Activated T-cell treated with anti-CD3 and anti-CD28 coated beads for 1 hour (primary cell): ENCODE measurements at places on chromosomes 12 and 14.

DNA sequence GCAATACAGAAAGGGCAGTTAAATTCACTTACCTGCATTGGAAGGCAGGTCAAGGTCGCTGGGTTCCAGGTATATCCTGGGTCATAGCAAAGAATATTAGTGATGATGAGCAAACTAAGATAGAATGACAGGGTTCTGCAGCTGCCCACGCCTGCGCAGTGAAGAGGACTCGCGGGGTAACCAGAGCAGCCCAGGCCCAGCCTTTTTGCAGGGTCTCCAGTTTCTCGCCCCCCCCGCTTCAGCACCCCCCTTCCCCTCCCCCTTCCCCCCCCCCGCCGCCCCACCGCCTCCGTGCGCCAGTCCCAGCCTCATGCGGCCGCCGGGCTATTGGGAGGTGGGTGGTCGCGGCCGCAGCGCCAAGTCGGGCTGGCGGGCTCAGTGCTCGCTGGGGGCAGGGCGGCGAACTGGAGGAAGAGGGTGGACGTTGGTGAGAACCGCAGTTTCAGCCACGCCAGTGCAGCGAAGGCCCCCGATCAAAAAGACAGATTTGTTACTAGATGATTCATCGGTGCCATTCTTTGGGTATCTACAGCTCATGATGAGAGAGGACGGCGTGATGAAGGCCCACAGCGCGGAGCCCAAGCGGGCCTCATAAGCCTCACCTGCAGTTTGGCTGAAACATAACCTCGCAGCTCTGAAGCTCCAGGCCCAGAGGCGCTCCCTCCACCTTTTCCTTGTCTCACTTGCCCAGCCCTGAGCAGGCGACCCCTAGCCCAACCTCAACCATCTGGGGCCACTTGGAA is 20.2 kb downstream of the SLC2A3 start:
- DNase-seq: no peak

DNA sequence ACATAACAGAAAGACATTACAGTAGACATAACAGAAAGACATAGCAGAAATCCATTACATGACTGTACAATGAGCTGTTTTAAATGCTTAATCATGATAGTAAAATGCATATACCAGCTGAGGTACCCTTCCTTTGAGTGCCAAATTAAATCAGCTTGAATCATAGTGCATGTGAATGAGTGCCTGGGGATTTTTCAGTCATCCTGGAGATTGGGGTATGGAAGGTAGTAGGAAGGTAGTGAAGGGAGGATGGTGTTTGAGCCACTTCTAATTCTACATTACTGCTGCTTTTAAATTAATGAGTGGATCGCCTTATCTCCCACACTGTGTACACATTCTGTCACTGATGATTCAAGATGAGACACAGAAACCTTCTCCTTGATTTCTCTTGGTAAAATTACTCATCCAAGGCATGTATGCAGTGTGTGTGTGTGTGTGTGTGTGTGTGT is 534.2 kb downstream of the LRFN5 start:
- no peak for DNase-seq

DNA sequence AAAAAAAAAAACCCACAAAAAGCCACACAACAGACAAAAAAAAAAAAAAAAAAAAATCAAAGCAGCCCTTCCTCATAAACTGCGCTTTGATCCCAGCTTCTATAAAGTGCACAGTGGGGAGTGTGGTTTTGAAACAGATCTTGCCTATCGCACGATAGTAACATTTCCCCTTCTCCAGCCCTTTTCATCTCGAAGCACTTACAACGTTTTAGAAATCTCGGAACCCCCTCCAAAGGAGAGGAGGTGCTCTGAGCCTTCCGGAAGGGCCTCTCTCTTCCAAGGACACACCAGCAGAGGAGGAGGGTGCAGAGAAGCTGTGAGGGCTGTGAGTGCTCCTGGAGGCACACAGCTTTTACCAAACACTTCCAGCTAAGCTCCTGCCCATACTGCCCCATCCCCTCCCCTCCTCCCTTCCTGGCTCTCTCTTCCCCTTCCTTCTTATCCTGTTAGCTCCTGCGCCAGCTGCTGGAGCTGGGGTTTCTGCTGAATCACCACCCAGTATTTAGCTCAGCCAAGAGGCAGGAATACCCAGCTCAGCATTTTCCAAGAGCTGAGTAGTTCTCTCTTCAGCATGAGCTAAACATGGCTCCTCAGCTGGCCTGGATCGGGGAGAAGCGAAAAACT is 28.4 kb downstream of the SLC7A8 start:
- no peak for DNase-seq

DNA sequence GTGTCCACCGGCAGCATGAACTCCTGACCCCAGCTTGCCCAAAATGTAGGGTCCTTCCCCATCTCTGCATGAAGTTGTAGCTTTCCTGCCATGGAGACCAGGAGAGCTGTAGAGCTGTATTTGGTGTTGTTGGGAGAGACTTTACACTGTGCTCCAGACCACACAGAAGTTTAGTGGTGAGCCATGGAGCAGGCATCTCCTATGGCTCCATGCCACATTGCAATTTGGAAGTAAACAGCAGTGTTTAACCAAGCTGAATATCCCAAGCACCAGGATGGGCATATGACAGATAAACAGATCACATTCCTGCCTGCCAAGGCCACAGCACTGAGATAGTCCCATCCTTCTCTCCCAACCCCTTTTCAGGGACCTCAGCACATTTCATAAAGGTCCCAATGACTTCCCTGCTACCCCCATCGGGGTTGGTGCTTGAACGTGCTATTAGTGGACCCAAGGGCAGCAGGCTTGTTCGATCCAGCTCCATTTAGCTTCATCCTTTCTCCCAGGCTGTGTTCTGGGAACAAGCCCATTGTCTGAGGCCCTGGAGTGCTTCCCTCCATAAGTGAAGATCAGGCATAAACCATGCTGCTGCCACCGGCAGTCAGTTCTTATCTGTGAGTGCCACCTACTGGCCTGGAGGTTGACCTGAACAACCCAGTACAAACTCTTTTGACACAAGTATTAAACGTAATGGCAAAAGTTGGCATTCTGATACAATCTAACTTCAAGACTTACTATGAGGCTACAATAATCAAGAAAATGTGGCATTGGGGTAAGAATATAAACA is 172.3 kb upstream of the ATXN7L3B start:
- no peak for DNase-seq

DNA sequence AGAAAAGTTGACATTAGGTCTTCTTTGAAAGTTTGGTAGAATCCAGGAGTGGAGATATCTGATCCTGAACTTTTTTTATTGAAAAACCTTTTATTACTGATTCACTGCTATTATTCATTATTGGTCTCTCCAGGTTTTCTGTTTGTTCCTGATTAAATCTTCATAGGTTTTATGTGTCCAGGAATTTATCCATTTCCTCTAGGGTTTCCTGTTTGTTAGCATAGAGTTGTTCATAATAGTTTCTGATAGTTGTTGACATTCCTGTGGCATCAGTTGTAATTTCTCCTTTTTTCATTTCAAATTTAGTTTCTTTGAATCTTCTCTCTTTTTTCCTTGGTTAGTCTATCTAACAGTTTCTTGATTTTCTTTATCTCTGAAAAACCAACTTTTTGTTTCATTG is 370.3 kb downstream of the SLC6A15 start:
- DNase-seq: no peak

- no peak for DNase-seq
These were observed 22.3 kb upstream of the ELK3 start for GRCh38 chr12:96171905-96172304.

DNA sequence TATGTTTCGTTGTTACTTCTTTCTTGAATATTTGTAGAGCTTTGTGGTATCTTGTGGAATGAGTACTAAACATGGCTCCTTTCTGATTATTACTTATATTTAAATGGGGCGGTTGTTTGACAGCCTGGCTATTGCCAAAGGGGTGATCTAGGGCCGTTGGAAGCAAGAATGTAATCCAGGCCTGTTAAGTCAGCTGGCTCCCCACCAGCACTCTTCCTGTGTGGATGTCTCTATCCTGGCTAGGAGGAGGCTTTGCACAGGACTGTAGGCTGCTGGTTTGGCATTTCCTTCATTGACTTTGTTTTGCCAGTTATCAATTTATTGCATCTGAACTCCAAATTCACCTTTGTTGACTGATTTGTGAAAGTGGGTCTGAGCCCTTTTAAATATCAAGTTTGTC is 5.6 kb downstream of the FAM234B start:
- no peak for DNase-seq

DNA sequence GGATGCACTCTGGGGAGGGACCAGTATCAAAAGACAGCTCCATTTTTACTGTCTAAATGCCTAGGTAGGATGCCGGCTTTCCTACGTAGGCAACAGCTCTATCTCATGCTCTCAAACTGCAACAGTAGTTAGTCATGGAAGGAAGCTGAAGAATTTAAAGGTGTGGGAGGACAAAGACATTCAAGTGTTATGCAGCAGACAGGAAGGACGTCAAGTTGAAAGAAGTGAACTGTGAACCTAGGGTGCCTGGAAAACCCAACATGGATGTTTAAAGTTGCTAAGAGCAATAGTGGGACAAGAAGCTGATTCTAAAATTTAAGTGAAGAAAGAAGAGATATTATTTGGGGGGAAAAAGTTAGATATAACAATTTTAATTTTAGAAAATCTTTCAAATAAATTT is 5.9 kb downstream of the SEC23A start:
- no peak for DNase-seq

GRCh38 chr14:72560331-72560730 is 333.6 kb downstream of the DPF3 start:
- no peak for DNase-seq

- no peak for DNase-seq
These were observed 21.6 kb downstream of the BTG1 start for GRCh38 chr12:92123780-92124688.

DNA sequence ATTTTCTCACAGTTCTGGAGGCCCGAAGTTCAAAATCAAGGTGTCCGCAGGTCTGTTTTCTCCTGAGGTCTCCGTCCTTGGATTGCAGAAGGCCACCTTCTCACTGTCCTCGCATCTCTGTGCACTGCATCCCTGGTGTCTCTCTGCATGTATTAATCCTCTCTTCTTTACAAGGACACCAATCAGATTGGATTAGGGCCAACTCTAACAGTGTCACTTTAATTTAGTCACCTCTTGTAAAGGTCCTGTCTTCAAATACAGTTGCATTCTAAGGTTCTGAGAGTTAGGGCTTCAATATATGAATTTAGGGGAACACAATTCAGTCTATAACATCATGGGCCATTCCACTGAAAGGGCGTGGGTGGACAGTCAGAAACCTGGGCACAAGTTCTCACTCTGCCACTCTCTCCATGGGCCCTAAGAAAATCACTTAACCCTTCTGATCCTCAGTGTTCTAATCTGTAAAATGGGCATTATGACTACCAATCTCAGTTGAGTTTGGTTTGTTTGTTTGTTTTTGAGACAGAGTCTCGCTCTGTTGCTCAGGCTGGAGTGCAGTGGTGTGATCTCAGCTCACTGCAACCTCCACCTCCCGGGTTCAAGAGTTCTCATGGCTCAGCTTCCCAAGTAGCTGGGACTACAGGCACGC is 41.6 kb upstream of the FGD4 start:
- no peak for DNase-seq

GRCh38 chr12:5803532-5803931 is 141.5 kb downstream of the ANO2 start:
- DNase-seq: no peak

- DNase-seq: no peak
These were observed 771.6 kb downstream of the LRFN5 start for GRCh38 chr14:42378274-42378673.

DNA sequence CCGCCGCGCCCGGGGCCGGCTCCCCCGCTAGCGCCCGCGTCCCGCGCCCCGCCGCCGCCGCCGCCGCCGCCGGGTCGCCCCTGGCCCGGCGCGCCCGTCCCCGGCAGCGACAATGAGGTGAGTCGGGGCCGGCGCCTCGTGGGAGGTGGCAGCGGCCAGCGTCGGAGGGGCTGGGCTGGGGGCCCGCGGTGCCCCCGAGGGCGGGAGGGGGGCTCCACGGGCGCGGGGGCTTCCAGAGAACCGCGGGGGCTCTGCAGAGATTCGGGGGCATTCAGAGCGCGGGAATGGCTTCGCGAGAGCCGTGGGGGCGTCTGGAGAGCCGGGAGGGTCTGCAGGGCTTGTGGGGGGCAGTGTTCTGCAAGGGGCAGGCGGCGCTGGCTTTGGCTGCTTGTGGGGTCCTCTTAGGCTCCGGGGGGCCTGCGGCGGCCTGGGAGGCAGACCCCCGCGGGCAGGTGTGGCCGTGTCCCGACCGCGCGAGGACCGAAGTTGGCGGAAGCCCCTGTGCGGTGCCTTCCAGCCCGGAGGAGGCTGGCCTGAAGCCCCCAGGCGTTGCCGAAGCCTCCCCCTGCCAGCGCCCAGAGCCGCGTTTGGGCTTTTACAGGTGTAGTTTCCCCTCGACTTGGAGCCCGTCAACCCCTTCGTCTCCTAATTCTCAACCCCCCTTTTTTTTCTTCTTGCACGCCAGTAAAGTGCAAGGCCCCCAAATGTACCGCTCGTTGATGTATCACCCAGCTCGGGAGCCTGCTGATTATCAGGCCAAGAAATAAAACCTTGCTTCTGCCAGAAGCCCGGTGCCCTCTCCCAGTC is 93.1 kb upstream of the EVL start:
- peak; percentile 4 for DNase-seq

- DNase-seq: no peak
These were observed 24.3 kb downstream of the VTI1B start for GRCh38 chr14:67650151-67650550.

- DNase-seq: no peak
These were observed 261.7 kb downstream of the ERC1 start for GRCh38 chr12:1252758-1253157.

DNA sequence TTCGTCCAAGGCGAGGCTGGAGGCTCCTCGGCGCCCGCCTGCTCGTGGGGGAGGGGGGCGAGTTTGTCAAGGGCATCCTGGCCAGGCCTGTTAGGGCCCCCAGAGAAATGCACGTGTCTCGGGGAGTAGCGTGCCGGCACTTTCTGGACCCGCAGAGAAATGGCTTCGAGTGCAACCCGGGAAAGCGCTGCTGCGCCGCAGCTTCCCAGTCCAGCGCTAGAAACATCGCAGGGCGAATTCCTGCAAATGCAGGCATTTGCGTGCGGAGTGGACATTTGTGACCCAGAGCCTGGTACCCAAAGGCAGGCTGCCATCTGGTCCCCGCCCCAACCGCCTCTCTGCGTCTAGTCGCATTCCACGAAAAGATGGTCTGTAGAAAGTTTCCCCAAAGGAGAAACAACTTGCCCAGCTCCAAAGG is 756 bp downstream of the LGR5 start:
- no peak for DNase-seq

GRCh38 chr14:92503756-92504491 is 9.7 kb upstream of the RIN3 start:
- DNase-seq: no peak

DNA sequence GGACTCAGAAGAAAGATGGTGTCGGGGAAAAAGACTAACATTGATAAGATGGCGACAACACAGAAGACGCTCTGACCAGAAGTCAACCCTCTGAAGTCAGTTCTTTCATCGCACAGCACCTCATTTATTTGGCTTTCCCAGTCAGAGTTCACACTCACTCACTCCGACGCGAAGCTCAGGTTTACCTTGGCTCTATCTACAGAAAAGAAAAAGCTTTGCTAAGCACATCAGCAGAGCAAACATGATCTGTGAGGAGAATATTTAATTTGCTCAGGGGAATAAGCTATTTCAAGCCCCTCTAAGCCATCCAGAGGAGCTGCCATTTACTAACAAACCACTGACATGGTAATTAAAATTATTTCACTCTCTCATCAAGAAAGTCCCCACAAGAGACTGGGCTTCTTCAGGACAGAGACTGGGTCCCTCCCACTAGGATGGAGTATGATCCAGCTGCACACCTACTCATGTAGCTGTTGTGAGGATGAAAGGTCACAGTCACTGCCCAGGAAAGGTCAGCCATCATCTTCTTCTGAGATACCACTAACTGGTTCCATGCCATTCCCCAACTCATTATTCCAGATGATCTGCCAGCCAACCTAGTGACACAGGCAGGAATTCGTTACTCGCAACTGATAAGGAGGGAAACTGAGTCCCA is 111.4 kb downstream of the TTC7B start:
- DNase-seq: no peak
